ENCODE measurements at places on chromosomes 13 and 19.

DNA sequence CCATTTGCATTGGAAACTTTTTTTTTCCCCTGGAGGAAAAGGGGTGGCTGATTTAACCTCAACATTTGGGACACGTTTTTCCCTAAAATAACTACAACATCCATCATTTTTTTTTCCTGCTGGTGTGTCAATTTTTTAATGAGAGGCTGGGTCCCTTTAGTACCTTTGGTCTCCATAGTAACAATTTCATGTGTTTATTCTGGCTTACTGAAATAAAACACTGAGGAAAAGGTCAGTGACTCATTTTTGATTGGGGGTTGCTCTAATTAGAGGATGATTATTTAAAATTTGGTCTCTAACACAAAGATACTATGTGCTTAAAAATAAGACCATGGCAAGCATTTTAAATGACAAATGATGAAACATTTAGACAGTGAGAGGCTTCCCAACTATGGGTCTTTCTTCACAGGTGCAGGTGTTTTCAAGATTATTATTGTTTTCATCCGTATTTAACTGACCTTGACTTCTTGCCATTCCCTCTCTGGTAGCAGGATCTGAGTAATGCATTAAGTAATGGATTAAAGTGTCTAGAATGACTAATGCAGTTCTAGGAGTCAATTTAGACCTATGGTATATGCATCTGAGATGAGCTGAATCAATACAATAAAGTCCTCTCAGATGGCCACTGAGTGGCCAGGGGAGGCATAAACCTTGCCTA lies 406.4 kb downstream of the KCNRG start:
- DNase-seq: no peak

DNA sequence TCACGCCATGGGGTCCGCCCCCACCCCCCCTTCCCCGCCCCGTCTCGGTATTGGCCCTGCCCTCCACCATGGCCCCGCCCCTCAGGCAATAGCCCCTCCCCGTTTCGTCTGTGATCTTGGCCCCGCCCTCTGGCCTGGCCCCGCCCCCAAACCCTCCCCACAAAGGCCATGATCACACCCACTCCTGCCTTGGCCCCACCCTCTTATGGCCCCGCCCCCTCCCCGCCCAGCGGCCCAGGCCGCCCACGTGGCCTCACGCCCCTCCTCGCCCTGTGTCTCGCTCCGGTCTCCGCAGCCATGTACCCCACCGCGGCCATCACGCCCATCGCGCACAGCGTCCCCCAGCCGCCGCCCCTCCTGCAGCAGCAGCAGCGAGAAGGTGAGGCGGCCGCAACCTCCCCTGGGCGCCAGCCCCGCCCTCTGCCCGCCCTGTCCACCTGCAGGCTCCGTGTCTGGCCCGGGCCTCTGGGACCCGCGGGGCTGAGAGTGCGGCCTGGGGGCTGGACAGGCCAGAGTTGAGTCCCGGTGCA lies 61.3 kb downstream of the CELF5 start:
- DNase-seq: no peak

DNA sequence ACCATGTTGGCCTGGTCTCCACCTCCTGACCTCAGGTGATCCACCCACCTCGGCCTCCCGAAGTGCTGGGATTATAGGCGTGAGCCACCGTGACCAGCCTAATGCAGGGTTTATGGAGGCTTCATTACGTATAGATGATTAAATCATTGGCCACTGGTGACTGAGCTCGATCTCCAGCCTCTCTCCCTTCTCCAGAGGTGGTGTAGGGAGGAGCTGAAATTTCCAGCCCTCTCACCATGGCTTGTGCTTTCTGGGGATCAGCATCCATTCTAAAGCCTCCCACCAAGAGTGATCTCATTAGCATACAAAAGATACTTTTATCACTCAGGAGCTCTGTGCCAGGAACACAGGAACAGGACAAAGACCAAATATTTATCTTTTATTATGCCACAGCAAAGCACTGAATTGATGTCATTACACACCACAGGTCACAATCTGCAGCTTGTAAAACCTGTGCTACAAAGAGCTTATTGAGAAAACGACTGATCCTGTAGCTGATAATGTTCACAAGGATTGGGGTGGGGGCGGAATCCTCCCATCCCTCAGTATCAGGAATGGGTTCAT lies 32.4 kb downstream of the RHPN2 start:
- no peak for DNase-seq

GRCh38 chr19:50712833-50713232 lies 6.8 kb downstream of the SHANK1 start:
- no peak for DNase-seq

- no peak for DNase-seq
Measured at GRCh38 chr13:40576369-40576768, 90.1 kb downstream of the FOXO1 start.

- DNase-seq: no peak
Measured at GRCh38 chr13:32851083-32852069, 164.8 kb upstream of the KL start.
